ENCODE measurements at places on chromosomes 6 and 20.

DNA sequence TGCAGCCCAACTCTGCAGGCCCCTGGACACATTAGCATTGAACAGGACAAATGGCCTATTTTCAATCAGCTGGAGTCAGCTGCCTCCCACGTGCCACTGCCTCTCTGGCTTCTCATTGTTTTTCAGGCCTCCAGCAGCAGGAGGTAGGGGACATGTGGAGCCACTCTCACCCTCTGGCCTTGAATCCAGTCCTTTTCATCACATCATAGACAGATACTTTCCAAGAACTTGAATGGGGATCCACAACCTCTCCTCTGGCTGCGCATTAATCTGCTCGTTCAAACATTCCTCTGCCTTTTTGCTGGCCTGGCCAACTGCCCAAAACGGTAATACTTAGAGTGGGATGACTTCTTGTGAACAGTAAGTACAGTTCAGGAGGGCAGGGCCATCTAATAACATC lies 592.3 kb downstream of the PKHD1 start:
- DNase-seq, result no peak

DNA sequence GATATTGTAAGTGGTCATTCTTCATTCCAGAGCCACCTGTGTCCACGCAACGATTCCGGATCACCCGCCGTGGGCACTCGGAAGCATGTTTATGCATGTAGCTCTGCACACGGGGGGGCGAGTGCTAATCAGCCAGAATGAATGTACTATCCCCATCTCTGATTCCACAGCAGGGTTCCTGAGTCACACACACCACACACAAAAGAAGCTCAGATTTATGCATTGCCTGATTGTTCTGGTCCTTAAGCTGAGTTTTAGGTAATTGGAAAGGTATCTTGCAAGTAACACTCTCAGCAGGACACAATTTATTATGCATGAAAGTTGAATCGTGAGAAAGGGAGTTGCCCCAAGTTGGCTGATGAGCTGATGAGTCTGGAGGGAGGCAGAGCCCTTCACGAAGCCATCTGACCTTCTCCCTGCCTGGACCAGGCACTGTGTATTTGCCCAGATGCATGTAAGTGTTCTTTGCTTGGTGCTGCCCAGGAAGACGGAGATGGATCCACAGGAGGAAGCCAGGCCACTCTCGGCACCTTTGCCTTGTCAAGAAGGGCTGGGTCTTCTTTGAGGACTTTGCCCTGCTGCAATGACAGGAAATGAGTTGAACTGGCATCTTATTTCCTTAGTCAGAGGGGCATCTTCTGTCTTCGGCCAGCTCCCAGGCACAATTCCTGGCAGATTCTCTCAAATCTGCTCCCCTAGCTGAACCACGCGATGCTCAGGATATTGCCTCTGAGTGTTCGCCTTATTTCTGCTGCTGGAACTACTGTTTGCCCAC lies 141.1 kb downstream of the SYNDIG1 start:
- DNase-seq, result no peak

DNA sequence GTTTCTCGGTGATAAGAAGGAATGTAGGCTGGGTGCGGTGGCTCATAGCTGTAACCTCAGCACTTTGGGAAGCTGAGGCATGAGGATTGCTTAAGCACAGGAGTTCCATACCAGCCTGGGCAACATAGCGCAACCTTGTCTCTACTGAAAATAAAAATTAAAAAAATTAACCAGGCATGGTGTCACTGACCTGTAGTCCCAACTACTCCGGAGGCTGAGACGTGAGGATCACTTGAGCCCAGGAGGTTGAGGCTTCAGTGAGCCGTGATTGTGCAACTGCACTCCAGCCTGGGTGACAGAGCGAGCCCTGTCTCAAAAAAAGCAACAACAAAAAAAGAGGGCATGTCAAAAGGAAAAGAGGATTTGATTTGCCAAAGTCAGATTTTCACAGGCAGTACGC lies 3.9 kb downstream of the NEU1 start:
- DNase-seq, result no peak

DNA sequence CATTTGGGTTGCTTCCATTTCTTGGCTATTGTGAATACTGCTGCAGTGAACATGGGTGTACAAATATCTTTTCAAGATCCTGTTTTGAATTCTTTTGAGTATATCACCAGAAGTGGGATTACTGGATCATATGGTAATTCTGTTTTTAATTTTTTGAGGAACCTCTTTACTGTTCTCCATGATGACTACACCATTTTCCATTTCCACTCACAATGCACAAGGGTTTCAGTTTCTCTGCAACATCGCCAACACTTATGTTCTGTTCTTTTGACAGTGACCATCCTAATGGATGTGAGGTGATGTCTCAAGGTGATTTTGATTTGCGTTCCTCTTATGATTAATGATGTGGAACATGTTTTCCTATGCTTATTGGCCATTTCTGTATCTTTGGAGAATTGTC lies 214.4 kb upstream of the ZFP64 start:
- no peak for DNase-seq

DNA sequence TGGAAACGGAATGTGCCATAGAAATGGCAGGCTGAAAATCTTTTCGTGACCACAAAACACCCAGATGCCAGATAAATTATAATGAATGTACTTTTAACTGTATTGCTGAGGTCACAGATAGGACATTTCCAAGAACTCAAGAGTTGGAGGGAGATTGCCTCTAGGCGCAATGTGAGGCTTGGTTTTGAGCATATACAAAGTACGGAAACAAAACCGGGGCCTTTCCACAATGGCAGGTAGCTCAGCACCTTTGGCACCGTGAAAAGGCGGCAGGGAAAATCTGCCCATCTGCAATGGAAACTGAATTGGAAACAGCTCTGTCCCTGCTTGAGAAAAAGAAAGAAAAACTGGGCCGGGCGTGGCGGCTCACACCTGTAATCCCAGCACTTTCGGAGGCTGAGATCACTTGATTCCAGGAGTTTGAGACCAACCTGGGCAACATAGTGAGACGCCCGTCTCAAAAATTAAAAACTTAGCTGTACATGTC lies 10.5 kb upstream of the C20orf144 start:
- DNase-seq, result no peak

- no peak for DNase-seq
Measured at GRCh38 chr20:4972506-4973251, 28.6 kb downstream of the SLC23A2 start.

GRCh38 chr20:44022464-44022863 lies 107.8 kb downstream of the TOX2 start:
- no peak for DNase-seq

DNA sequence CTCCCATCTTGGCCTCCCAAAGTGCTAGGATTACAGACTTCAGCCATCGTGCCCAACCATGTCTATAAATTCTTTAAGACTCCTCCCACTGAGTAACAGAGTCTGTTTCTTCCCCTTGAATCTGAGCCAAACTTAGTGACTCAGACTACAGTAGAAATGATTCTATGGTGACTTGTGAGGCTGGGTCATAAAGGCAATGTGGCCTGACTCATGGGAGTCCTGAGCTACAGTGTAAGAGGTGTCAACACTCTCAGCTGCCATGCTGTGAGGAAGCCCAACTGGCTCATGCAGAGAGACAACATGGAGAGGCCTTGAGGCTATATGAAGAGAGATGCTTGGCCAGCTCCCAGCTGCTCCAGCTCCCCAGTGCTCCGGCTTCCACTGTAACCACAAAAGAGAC lies 5.2 kb upstream of the NRSN2 start:
- no peak for DNase-seq

GRCh38 chr6:113077794-113078193 lies 730.7 kb downstream of the RFPL4B start:
- DNase-seq, result no peak

- DNase-seq, result no peak
Measured at GRCh38 chr6:27281105-27281539, 31.0 kb downstream of the POM121L2 start.

DNA sequence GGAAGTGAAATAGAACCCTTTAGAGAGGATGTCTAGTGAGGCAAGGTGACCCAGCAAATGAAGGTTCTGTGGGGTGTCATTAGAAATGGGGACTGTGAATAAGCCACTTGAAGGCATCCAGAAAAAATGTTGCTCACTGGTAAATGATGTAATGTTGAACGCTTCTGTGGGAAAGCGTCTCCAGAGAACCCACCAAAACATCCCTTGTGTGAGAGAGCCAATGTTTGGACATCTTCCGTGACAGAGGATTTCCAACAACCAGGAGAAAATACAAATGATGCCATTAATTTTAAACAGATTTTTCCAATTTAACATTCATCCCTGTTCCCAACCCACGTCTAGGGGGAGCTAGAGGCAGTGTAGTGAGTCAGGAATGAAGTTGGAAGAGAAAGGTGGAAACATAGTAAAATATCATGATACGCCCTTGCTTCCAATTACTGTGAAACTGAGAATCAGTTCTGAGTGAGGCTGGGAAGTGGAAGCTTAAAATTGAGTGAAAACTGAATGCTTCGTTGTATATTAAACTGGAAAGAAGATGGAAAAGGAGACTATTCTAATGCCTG lies 584.2 kb downstream of the CD109 start:
- DNase-seq, result no peak

DNA sequence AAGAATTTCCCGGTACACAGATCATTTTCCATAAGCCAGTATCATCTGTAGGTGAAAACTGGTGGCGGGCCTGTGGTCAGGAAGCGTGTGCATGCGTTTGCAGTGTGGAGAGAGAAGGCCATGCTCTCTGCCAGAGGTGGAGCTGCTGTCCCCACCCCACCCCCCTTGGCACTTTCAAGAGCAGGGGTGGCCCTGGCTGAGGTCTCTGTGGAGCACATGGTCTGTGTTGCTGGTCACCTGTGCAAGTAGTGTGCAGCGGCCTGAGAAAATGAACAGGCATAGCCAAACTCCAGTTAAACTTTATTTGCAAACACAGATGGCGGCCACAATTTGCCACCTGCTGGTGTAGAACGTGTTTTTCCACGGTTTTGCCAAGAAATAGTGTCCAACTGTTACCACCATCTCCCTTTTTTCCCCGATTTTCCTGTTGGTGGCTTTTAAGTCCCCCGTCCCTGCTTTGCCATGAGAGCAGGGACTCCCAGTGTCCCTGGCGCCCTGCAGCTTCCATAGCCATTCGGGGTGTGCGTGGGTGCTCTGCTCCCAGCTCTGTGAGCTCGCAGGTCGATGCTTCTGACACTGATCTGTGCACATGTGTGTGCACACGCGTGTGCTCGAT lies 2.5 kb downstream of the ADRM1 start:
- DNase-seq, result no peak

DNA sequence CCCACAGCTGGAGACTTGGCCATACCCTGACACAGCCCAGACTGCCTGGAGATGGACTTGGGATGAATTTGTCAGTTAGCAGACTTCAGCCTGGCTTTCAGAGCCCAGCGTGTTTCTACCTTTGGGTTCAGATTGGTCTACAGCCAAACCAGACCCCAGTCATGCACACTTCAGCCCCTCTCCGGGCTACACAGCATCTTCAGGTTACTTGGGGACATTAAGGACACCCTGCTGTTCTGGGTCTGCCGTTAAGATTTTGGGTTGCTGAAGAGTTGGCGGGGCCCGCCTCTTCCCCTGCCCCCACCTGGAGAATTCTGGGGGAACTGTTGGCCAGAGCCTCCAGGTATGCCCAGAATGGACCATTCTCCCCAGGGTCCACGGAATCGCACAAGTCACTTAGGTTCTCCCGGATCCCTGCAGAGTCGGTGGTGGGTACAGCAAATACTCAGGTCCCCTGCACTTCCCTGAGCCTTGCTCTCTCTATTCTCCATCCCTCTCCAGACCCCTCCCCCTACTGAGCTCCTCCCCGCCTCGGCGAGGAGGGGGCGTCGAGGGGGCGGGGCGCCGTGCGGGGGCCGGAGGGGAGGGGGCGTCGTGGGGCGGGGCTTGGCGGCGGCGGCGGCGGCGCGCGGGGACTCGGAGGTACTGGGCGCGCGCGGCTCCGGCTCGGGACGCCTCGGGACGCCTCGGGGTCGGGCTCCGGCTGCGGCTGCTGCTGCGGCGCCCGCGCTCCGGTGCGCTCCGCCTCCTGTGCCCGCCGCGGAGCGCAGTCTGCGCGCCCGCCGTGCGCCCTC lies at the start of gene PTK7:
Gene PTK7, plus strand, starts transcription at position 645 of the 794 bp plus-strand sequence. CDS start 175 bp downstream, outside the sequence.
- no peak for DNase-seq

DNA sequence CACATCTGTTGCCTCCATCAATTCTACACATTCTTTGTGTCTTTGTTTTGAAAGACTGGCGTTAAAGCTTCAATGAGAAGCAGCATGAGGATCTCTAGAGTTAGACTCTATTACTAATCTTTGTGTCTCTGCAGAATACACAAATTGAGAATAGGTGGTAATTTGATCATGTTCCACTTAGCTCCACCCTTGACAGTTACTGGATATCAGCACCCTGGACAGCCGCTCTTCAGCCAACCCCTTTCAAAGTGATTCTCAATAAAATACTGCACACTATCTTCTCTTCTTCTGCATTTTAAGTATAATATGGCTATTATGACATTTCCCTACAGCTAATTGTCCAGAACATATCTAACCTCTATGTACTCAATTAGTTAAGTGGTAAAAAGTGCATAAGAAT lies 54.3 kb upstream of the CNR1 start:
- no peak for DNase-seq

DNA sequence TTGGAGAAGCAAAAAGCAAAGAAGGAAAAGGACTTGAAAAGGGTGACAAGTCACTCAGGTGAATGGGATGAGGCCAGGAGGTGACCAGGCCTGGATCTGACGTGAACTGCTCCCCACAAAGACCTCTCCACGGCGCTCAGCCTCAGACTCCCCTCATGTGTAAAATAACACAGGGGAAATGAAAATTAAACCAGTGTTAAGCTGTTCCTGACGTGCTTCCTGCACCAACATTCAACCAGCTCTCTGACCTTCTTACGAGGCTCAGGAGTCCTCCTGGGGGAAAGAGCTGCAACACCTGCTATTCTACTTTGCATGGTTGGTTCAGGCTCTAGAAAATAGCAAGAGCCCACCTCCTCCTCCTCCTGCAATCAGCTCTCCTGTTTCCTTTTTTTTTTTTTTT lies 256.7 kb downstream of the ATXN1 start:
- DNase-seq, result no peak

DNA sequence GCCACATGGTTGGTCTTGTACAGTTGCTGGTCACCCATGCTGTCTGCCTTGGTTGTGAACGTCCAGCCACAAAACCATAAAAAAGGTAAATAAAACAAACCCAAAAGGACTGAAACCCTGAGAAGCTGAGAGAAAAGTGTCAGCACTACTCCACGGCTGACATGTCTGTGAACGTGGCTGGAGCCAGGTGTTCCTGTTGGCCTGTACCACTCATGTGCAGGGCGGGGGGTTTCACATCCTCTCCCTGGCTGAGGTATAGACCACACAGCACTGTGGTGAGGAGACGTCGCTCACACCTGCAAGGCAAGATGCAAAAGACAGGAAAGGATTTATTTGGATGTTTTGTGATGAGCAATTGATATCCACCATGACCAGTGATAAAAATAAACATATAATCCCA lies 51.9 kb upstream of the MRPS10 start:
- no peak for DNase-seq

DNA sequence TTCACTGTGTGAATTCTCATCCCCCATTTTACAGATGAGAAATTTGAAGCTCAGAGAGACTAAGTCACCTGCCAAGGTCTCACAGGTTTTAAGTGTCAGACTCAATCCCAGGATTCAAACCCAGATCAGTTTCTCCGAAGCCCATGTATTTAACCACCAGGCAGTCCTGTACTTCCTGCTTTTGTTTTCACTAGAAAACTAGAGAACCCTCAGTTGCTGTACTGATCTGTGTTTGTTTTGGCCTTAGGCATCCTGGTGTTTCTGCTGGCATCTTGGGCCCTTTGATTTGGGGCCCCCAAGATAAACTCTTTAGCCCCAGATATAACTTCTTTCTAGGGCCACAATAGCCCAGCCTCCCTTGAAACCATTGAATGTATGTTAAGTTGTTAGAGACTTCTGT lies 36.5 kb downstream of the PPP1R16B start:
- DNase-seq, result no peak
